ENCODE measurements at places on chromosomes 6 and 20.

GRCh38 chr6:63058601-63059000 lies 152.7 kb upstream of the FKBP1C start:
- DNase-seq, result no peak

GRCh38 chr20:56626367-56627121 lies 2.6 kb upstream of the TFAP2C start:
- peak; percentile 61 for DNase-seq

- no peak for DNase-seq
Observed at GRCh38 chr6:21462519-21462852, 131.1 kb upstream of the SOX4 start.

DNA sequence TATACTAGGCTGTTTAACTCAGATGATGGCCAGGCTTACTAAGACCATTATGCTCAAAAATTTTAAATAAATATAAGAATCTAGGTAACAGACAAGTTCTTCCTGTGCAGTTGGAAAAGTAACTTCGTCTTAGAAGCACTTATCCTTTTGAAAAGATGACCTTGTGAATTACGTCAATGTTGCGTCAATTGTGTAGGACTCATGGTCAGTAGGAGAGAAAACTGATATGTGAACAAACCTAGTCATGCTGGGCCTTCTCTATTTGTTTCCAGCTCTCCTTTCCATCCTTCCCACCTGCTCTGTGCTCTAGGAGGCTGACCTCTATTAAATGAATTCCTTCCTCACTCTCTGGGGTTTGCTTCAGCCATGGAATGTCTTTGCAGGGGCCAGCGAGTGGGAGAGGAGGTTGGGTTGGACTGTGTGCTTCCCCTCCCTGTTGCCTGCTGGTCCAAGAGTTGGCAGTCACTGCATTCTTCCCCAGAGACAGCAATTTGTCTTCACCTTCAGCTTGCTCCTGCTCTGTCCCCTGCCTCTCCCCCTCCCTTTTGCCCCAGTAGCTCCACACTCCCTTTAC lies 128.0 kb upstream of the TNFAIP3 start:
- no peak for DNase-seq

DNA sequence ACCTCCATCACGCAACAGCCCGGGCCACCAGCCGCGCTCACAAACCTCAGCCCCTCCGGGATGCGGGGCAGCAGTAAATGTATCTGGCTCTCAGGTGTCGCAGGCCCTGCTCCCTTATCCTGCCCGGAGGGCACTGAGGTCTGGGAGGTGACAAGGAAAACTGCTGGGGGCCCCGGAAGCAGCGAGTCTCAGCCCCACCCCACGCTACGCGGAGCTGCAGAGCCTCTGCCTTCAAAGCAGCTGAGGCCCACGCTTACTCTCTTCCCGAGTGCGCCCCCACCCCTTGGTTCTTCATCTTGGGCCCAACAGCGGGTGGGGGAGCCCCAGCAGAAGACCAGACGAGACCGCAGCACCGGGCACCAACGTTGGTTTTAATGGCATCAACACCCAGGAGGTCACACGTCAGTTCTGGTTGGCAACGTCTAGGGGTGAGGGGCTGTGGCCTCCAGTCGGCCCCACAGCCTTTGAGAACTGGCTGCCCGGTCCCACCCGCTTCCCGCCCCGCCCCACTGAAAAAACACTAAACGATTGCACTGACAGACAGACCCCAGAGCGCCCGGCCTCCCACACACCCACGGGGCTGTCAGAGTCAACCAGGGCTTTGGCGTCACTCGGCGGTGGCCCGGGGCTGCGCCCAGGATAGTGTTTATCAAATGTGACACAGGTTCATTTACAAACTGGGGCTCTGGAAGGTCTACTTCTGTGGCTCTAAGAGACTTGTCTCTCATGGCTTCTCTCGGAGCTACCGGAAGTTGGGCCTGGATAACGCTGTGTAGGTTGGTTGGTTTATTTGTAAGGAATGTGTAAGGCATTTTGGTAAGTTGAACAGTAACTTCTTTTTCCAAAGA lies 43.7 kb downstream of the DSTN start:
- DNase-seq, result no peak

- peak; percentile 65 for DNase-seq
Observed at GRCh38 chr6:127266892-127267645, 405 bp downstream of the RNF146 start.

DNA sequence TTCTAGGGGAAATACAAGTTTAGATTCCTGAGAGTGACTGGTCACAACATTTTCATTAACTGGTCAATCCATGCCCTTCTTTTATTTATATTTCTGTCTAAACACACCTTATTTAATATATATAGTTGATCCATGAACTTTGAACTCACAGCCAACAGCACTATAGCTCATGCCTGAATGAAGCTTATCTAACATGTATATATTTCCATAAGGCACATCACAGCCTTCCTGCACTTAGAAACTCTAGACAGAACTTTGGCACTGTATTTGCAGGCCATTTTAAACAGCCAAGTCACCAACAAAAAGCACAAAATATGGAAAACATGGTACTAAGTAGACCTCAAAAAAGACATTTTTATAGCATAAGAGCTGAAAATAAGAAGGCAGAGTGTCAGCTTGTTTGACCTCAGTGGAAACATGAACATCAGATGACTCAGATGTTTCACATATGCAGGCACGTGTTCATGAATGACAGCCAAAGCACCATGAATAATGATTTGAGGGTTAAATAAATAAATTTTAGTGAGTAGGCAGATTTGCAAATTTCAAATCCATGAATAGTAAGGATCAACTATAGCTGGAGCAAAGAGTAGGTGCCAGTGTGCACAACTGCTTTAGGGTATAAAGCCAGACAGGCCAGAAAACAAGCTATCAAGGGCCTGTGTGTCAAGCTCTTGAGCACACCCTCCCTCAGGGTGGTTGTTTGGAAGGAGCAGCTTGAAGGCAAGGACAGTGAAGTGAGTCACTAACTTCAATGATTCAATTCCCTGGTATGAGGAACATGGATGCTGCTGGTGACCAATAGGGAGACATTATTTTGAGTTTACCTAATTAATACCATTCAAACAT lies 88.9 kb upstream of the NT5E start:
- peak; percentile 99 for DNase-seq

DNA sequence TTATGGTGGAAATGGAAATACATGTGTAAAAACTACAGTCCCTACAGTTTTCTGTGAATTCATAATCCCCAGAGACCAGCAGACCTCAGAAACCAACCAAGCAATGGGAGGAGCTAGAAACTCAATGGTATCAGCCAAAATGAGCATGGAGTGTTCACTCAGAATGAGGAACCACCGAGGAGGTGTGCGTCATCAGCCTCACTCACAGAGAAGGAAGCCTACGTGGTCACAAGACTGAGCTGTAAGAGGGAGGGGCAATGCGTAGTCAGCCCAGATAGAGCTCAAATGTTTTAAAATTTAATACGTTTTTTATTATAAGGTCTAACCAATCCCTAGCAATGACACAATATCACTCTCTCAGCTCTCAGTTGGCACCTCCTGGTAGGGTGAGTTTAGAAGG lies 17.4 kb downstream of the MYLK4 start:
- peak; percentile 21 for DNase-seq

- DNase-seq, result no peak
Observed at GRCh38 chr6:44828780-44829179, 441.3 kb downstream of the CDC5L start.

- DNase-seq, result no peak
Observed at GRCh38 chr20:33871362-33871761, 60.2 kb downstream of the CHMP4B start.

DNA sequence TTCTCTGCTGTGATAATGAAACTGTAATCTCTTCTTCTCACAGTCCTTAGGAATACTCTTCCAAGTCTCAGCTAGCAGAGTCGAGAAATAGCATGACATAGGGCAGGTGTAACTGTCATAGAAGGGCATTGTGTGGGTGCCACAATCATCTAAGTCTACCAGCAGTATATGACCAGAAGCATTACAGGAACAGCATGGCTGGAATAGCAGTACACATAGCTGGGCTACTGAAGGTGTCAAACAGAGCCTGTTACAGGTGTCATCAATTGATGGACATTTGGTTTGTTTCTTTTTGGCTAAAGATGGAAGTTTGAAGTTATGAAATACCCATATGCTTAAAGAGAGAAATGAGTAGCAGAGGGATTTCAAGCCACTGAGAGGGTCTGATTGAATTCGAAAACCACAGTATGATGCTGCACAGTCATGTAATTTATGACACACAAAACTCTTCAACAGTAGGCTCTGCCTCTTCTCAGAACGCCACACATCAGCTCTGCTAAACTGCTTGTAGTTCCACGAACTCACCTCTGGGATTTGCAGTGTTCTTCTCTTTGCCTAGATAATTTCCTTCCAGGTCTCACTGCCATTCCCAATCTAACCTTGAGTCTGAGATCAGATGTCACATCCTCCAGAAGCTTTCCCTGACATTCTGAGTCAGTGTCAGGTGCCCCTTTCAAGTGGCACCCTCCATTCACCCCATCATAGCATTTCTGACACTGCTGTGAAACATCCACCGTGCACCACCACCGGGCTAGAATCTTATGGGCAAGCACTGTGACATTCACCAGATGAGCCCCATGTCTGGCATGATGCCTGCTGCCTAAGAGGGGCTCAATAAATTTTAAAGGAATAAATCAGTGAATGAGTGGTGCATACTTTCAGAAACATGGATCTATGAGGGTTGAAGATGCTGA lies 151.0 kb downstream of the ADAT2 start:
- no peak for DNase-seq

DNA sequence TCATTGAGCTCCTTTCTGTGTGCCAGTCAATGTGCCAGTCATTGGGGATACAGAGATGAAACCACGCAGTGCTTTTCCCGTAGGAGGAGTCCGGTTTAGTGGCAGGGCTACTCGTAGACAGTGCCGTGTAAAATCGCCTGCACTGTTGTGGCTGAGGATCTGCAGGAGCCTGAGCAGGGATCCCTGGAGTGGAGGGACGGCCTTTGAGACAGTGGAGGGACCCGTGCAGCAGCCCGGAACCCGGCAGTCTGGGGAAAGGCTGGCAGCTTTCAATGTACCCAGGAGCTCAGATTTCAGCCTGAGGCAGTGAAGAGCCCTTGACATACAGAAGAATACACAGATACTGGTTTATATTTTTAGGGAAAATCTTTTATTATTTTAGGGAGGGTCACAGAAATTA lies 203.3 kb downstream of the ARID1B start:
- DNase-seq, result no peak

- DNase-seq, result peak; percentile 74
Observed at GRCh38 chr6:73739096-73739495, 43.1 kb downstream of the CD109 start.

GRCh38 chr20:50547964-50548363 lies 37.8 kb downstream of the PTPN1 start:
- DNase-seq, result no peak

GRCh38 chr6:157683707-157684106 lies 139.3 kb upstream of the SNX9 start:
- DNase-seq, result no peak

DNA sequence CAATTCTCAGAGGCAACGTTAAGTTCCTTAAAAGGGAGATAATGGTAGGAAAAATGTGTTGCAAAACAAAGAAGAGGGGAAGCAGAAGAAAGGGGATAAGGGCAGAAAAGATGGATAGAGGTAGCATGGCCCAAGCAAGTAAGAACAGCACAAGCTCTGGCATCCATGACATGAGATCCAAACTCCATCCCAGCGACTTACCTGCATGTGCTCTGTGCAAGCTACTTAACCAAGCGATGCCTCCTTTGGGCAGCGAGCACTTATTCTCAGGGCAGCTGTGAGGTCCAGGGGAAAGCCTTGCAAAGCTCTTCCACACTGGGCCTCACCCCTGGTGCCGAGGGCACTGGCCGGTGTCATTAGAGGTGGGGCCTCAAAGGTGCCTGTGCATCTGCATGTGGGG lies 295.2 kb downstream of the FOXC1 start:
- DNase-seq, result no peak

GRCh38 chr6:146904596-146904995 lies 299.6 kb upstream of the STXBP5 start:
- no peak for DNase-seq

- DNase-seq, result no peak
Observed at GRCh38 chr6:92196325-92196724, 1223.0 kb downstream of the EPHA7 start.

DNA sequence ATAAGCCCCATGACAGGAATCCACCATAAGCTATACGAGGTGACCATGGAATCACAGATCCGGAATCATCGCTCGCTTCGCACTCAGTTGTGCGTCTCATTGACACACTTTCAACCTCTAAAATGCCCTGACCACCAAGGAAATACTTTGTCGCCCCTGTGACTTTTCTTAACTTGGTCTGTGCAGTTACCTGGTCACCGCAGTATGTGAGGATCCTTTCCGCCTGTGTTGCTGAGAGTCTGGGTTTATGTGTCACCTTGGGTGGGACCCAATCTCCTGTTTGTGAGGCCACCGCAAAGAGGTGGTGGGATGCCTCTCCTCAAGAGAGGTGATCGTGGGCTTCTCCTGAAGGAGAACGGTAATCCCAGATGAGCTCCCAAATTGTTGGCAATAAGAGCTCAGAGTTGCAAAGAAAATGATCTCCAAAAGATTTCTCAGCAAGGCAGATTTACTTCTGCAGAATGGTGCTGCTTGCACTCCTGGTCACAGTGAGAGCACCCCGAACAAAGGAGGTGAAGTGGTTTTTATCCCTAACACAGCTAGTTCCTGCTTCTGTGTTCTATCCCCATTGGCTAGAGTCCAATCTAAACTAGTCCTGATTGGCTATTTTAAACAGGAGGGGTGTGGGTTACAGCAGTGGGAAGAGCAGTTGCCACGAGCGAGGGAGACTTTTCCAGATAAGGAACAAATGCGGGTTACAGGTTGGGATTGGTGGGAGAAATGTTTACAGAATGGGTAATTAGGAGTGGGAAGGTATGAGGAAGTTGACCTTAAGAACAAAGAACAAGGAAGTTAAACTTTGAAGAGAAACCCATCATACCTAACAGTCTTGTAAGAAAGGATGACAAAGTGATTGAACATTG lies 9.1 kb upstream of the ZNFX1 start:
- no peak for DNase-seq

- DNase-seq, result no peak
Observed at GRCh38 chr6:13139119-13139518, 189.2 kb downstream of the TBC1D7 start.

Data from fibroblast of skin of back (primary cell).